ENCODE measurements at places on chromosomes 7 and 10.

DNA sequence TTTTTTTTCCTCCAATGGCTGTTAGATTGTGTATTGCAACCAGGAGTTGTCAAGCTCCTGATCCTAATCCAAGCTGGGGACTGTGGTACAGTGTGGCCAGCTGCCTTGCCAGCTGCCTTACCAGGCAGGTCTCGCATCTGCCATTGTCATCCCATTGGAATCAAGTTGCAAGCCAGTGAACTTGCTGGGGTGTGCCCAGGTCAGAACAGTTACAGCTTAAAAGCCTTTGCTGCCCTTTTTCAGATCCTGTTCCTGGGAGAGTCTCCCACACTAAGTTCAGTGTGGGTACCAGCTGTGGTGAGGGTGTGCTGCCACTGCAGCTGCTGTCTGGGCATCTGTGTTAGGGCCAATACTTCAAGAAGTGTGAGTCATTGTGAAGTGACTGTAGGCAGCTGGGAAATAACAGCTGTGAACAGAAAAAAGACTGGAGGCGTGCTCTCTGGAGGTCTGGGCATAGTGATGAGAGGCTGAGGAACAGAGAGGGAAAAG, 72.8 kb downstream of the CCNY start:
- no peak for DNase-seq

DNA sequence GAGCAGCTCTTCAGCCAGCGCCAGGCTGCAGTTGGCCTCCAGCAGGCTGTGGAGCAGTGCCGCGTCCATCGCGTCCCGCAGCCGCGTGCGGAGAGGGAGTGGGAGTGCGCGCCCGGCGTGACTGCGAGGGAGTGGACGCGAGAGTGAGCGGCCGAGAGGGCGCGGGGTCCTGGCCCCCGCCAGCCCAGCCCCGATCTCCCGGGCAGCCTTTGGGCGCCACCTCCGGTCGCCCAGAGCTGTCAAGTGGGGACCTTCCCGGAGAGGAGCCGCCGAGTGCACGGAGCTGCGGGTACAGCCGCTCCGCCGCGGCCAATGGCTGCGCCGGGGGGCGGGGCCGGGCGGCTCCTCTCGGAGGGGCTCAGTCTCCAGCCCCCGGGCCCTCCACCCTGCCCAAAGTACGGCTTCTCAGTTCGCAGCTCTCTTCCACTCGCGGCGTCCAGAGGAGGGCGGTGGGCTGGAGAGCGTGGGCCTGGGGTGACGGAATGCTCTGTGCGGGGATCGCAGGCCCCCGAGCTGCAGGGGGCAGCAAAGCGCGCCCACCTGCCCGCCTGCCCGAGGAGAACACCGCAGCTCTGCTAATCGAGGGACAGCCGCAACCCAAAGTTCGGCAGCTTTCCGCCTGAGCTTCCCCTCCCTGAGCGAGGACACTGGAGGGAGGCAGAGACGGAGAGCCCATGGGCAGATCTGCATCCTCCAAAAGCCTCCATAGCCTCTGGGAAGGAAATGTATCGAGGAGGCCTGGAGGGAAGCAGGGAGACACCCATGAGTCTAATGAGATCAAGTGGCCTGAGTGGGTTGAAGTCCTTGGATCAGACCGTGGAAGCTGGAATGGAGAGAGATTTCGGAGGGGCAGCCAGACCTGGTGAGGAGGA, at the start of gene CRHR2:
Gene CRHR2 (minus strand): TSS at position 245 of the 872 bp plus-strand sequence. CDS start 176 bp downstream, at position 69.
- DNase-seq: no peak

DNA sequence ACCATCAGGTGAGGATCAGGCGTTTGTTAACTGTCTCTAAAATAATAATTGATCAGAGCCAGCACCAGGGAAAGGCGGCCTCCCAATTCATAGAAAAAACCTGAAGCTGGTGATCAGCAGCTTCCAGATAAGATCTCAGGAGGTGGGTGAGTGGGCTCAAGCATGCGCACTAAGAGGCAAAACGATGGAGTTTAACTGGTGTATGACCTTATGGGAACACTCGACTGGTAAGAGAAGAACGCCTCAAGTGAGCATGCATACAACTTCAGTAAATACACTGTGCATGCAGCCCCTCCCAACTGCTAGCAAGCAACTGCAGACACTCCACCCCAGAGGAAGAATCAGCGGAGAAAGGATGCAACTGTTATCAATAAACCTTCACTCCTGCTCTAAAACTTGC, 18.1 kb downstream of the RAPGEF5 start:
- no peak for DNase-seq

- no peak for DNase-seq
Observed at GRCh38 chr10:62718585-62718984, 85.9 kb upstream of the ADO start.

- DNase-seq: no peak
Observed at GRCh38 chr10:34727595-34728033, 87.5 kb downstream of the PARD3 start.

DNA sequence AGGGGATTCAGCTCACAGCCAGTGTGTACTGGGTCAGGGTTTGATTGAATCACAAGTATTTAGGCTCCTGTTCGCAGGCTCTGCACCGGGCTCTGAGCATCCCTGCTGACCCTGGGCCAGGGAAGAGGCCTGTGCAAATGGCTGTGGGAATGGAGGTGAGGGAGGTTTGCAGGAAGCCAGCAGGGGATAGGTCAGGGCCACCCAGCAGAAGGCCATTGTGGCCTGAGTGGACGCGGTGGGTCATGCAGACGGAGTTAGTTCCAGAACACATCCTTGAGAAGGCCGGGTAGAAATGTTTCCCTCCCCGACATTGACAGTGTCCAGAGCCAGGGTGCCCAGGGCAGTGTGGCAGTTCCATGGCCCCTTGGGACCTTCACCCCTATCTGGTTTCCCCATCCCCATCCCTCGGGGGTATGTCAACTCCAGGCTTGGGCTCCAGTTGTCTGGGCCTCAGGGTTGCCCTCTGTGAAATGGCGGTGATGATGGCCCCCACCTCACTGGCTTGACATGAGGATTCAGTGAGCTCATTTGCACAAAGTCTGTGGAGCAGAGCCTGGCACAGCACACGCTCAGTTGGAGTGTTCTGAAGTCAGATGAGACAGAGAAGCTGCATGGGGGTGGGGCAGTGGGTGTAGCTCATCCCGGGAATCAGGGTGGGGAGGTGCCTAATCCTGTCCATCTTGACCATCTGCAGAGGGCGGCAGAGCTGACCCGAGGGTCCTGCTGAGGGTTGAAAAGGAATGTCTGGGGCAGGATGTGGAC, 107.6 kb downstream of the ADCY1 start:
- no peak for DNase-seq

DNA sequence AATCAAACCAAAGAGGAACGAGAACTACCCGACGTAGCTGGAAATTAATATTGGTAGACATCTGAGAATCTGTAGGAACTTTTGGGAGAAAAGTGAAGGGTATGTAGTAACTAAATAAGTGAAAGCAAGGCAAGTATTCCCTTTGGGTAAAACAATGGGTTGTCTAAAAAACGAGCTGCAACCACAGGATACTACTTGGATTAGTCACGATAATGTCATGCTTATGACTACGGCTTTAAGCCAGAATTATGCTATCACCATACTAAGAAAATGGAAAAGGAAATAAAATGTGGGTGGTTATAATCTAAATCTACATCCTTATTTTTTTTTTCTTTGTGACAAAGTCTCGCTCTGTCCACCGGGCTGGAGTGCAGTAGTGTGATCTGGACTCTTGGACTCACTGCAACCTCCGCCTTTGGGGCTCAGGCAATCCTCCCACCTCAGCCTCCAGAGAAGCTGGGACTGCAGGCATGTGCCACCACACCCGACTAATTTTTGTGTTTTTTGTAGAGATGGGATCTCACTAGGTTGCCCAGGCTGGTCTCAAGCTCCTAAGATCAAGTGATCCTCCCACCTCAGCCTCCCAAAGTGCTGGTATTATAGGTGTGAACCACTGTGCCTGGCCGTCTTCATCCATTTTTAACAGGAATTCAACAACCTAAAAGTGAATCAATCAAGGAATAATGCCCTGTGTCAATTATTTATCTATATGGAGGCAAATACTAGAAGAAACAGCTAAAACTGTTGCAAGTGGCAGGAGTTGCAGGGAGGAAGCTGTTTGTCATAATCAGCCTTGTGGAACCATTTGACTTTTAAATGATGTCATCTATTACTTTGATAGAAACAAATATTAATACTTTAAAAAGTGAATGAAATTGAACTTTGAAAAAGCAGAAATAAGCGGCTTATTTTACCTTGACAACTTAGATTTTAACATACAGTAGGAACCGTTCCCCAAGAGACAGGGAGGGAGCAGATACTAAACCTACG, 189.3 kb downstream of the PRPF18 start:
- DNase-seq: no peak

DNA sequence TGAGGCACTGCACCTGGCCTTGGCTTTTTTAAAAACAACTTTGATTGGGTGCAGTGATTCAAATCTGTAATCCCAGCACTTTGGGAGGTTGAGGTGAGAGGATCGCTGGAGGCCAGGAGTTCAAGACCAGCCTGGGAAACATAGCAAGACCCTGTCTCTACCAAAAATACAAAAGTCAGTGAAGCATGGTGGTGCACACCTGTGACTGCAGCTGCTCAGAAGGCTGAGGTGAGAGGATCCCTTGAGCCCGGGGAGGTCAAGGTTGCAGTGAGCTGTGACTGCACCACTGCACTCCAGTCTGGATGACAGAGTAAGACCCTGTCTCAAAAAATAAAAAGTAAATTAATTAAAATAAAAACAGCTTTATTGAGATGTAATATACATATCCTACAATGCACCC, 84.9 kb downstream of the NPTX2 start:
- DNase-seq: no peak

DNA sequence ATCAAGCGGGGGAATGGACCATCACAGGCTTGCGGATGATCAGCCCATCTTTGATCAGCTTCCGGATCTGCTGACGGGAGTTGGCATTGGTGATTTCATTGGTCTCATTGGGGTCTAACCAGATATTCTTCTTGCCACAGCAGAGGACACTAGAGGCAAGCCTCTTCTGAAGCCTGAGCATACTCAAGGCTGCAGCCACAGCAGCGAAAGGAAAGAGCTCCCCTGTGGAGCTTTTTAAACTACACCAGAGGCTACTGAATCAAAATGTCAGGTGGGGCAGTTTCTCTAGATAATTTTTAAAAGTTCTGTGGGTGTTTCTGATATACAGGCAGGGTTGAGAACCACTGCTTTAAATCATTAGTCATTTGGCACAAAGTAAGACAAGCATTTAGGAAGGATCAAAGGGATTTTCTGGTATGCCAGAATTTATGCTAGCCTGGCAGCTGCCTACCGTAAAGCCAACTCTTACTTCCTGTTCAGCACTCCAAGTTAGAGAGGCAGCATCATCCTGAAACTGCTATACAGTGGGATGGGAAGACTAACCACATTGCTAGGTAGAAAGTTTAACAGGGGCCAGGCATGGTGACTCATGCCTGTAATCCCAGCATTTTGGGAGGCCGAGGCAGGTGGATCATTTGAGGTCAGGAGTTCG, 7.0 kb downstream of the NAPEPLD start:
- no peak for DNase-seq

DNA sequence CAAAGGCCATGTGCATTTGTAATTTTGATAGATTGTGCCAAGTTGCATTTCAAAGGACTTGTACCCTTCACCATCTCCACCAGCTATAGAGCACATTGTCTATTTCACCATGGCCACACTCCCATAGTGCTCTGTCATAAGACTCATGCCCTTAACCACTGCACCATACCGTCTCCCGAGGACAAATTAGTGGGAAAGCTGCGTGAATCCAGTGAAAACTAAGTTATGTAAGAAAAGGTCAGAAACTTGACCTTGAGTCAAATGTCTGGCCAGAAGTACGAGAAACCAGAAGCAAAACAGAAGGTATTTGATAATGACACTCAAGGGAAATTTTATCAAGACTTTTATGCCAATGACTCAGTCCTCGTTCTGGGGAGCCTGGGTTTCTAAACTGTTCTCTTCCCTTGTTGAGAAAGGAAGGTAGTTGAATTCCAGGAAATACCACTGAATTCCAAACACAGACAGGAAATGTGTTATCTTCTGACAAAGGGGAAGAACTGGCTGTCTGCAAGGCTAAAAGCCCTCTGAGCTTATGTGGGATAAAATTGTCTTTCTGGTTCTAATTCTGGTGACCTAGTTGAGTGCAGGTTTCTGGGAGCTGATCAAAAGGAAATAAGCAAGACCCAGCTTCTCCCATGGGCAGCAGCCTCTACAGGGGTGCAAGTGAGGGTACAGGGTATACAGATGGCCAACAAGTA, 49.7 kb downstream of the CDK1 start:
- no peak for DNase-seq

DNA sequence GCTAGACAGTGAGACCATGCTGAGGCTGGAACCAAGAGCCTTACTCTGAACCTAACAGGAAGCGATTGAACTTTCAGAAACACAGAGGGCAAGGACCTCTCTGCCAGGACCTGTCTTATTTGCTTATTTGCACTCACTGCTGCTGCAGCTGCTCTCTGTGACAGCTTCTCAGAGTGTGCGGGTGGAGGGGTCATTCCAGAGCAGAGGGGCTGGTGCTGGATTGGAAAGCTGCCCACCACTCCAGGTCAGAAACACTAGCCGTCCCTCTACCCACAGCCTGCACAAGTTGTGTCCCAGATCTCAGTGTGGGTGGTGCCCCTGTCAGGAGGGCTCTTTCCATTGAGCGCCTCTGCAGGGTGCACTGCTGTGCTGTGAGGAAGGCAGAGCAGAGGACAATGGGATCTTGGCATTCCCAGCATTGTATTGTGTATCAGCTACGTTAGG, 126.2 kb downstream of the CCNY start:
- DNase-seq: no peak

DNA sequence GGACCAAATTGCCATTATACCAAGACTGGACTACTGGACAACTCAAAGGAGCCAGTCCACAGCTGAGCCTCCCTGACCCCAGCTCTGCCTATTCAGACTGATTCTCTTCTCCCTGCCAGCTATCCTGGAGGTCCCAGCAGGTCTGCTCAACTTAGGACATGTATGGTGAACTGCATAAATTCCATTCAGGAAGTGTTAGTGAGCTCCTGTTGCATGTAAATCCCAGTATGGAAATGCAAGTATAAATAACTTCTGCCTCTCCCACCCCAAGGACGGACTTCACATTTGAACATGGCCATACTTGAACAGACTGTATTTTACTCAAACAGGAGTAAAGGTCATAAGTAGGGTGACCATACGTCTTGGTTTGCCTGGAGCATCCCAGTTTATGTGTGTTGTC, 128.4 kb downstream of the CHCHD3 start:
- DNase-seq: no peak

GRCh38 chr7:149635561-149636329, 137.6 kb downstream of the ZNF467 start:
- DNase-seq: no peak

GRCh38 chr10:131926253-131926652, 25.4 kb downstream of the PPP2R2D start:
- DNase-seq: no peak

- DNase-seq: no peak
Observed at GRCh38 chr7:151787348-151787747, 89.6 kb downstream of the PRKAG2 start.

GRCh38 chr7:40147371-40148246, 12.8 kb downstream of the SUGCT start:
- no peak for DNase-seq

All from stimulated activated CD8-positive, alpha-beta memory T cell treated with anti-CD3 and anti-CD28 coated beads, Interleukin-4, amount 100 ng/mL, for 1 hour (primary cell).